ENCODE measurements at places on chromosomes 13 and 19.

- DNase-seq, result no peak
Observed at GRCh38 chr13:51581148-51581820, 3.0 kb upstream of the WDFY2 start.

GRCh38 chr13:98939660-98940191 is 38.1 kb downstream of the DOCK9 start:
- DNase-seq, result peak; percentile 49

GRCh38 chr13:75299246-75299645 is 182.7 kb downstream of the TBC1D4 start:
- no peak for DNase-seq

DNA sequence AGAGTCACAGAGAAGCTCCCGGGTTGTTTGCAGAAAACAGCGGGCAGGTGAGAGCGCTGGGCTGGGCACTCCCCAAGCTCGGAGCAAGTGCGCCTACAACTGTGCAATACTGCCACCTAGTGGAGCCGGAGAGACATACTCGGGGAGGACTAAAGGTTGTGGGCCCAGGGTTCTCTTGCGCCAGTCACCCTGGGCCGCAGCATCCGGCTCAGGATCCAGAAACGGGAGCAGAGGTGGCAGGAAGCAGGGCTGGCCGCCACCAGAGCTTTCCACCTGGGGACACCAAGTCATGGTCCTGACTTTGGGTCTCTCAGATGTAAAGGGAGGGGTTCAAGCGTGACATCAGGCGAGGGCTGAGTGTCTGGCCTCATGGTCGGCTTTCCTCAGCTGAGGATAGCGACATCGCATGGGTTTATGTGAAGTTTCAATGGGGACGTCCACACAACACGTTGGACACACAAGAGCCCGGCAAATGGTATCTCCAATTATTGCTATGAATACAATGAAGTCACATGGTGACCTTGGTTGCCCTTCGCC is 11.2 kb upstream of the KLK4 start:
- DNase-seq, result peak; percentile 68

DNA sequence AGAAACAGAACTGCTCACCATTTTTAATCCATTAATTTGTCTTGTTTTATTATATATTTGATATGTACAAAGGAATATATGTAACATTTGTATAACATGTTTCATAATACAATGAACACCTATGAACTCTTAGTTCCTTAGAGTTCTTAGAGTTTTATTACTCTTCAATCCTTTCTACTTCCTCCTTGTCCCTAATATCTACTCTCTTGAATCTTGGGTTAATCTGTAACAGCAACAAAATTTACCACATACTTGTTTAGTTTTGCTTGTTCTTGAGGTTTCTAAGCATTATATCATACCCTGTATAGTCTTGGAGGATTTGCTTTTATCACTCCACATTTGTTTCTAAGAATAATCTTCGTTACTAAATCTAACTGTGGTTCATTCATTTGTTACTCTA is 151.4 kb downstream of the PDS5B start:
- peak; percentile 9 for DNase-seq

DNA sequence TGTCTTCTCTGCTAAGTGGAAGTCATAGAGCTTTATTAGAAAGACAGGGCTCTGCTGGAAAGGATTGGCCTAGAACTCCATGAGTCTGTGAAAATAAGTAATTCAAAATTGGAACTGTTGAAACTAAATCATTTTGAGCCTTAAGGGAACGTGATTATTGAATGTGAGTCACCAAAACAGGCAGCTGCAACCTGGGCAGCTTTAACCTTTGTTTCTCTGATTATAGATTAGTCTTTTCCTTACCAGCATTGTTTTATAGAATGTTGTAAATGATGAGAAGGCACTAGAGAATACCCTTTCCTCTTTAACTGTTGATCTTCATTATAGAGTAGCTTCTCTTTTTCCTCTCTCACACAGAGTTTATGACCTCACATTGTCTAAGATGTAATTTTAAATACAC is 638.8 kb upstream of the SLITRK6 start:
- no peak for DNase-seq

- peak; percentile 81 for DNase-seq
Observed at GRCh38 chr13:72983085-72983768, 75.6 kb upstream of the KLF5 start.

GRCh38 chr13:27921421-27921960 is 1.7 kb downstream of the PDX1 start:
- no peak for DNase-seq
